Brain pericyte (primary cell): ENCODE measurements at places on chromosomes 13 and 19.

- no peak for DNase-seq
Observed at GRCh38 chr13:111905609-111905945, 161.4 kb upstream of the SOX1 start.

DNA sequence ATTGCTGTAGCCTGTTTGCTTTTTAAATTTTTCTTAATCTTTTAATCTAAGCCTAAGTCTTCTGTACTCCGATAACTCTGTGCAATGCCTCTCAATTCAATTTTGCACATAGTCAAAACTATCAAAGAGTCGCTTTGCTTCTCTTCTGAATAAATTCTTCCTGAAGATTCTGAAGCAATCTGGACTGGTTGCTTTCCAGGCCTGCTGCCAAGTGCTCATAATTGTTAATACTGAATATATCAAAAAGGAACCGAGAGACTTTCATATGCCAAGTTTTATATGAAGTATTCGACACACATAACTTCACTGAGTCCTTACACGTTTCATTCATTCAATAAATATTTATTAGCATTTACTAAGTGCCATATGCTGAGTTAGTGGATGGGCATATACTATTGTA lies 91.3 kb downstream of the EDNRB start:
- DNase-seq, result no peak

DNA sequence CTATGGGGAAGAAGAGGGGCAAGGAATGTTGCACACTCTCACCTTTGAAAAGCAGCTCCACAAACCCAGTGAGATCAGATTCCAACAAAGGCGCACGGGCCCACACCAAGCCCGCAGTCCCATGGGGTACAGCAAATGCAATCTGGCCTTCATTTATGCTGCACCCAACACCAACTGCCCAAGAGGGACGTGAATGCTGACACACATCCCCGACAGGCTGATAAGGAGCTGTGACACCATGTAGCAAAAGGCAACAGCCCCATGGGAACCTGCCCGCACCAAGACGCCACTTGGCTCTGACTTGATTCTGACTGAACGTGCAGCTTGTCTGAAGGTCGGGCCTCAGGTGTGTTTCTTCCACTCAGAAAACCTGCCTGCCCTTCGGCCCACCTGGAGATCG lies 17.3 kb downstream of the REXO1 start:
- DNase-seq, result no peak

GRCh38 chr13:50467156-50468110 lies 376.1 kb downstream of the DLEU7 start:
- DNase-seq, result no peak

DNA sequence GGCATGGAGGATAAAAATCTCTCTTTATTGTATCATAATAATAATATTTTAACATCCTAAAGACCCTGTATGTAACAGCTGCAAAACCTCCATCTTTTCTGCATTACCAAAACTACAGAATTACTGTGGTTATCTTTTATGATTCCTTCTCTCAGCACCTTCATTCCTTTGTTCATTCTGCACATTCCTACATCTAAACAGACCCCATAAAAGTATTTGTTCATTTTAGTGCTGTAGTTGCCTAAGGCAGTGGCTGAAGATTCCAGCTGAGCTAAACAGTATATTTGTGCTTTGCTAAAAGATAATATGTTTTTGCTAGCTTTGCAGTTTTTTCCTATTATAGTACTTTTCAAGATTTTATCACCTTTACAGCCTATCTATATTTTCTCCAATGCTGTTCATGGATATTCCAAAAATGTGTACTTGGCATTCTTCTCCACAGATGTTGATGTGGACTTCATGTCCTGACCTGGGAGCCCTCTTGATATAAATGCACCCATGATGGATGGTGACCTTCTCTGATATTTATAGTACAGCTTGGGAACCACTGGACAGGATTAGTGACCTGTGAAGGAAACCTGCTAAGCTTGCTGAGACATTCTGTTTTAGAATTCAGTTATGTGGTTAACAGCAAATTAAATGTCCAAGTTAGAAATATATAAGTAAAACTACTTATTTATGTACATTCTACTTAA lies 2832.9 kb upstream of the PCDH20 start:
- no peak for DNase-seq

- DNase-seq, result no peak
Observed at GRCh38 chr13:36675213-36675536, 1.4 kb downstream of the SERTM1 start.

DNA sequence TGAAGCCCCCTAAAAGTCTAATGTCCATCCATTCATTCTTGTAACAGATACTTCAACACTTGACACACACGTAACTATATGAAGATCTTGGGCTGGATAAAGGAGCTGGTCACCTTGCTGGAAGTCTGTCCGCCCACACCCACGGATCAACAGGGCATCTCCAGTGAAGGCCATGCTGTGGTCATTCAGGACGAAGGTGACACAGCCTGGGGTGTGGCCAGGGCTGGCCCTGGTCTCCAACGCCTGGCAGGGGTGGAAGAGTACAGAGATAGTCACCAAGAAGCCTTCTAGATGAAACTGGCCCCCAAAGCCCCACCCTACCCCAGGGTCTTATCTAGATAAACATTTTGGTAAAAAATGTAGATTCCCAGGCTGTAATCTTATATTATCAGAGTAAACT lies 6.8 kb upstream of the PHLDB3 start:
- no peak for DNase-seq

- no peak for DNase-seq
Observed at GRCh38 chr19:19619181-19619848, 828 bp upstream of the PBX4 start.
